ENCODE measurements at places on chromosomes 13 and 19.
A peak's percentile ranks its signal among the peaks of the same experiment; 100 is the strongest.

DNA sequence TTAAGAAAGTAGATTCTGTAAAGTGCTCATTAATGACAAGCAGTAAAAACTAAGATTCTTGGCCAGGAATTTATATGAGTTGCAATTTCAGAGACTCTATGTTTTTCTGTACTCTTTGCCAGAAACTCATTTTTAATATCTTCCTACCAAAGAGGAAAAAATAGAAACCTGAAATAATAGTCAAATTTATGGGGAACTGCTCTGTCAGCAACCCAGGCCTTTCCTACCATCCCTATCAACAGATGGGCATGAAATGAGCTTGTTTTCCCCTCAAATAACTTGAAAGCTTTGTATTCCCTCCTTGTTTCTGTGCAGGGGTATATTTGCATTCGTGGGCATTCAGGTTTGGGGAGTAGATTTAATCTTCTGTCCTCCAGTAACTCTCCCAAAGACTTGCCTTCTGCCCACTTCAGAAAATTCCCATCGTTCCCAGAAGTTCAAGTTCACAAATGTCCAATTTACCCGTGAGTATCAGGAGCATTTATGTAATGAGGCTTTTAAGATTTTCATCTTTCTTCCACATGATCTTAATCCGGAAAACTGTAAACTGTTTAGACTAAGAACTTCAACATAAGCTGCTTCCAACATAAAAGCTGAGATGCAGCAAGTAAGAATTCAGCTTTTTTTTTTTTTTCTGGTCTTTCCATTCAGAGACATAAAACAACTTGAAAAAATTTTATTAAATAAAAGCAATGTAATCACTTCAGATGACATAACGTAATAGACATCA lies 363.1 kb downstream of the EFNB2 start:
- DNase-seq, result no peak

- no peak for DNase-seq
These were observed 35.9 kb downstream of the OXGR1 start for GRCh38 chr13:96958286-96958891.

- DNase-seq, result no peak
These were observed 73.5 kb upstream of the IRS2 start for GRCh38 chr13:109859898-109860297.

DNA sequence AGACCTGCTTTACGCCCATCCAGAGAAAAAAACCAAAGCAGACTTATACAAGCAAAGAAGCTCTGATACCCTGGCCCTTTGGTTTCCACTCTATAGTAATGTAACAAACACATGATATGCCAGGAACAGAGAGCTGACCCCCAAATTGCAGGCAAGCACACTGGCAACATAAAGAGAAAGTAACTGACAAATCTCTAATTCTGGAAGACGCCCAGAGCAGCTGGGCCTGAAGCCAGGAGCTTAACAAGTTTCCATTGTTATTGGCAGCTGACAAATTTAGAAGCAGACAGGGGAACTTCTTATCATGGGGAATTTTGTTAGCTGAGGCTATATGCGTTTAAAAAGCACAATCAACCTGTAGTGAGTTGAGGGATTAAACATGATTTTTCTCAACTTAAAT lies 158.0 kb downstream of the DLEU7 start:
- DNase-seq, result peak; percentile 86

DNA sequence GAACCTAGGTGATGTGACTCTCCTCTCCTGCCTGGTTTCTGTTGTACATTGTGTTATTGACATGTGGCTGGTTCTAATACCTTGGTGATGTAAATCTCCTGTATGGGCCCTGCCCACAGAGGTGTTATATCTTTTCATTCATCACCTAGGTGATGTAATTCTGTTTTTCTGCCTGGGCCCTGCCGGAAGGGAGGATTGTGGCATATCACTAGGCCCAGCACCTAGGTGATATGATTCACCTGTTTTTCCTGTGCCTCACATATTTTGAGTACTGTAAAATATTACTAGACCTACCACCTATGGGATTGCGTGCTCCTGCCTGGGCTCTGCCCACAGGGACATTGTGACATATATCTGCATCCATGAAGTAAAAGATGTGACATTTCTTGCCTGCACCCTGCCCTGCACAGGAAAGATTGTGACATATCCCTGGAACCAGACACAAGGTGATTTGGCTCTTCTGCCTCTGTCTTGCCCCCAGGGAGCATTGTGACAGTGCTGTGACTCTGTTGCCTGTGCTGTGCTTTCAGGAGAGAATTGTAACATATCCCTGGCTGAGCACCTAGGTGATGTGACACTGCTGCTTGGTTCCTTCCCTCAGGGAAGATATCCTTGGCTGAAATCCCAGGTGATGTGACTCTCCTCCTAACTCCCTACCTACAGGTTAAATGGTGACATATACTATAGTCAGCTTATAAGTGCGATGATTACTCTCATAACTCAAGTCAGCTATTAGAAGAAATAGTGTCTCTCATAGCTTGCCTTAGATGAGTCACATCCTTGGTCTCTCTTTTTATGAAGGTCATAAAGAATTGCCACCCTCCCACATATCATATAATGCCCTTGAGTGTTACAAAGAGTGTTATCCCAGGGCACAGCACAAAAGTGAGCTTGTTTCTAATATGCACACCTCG lies 13.3 kb upstream of the ZNF681 start:
- DNase-seq, result peak; percentile 21

DNA sequence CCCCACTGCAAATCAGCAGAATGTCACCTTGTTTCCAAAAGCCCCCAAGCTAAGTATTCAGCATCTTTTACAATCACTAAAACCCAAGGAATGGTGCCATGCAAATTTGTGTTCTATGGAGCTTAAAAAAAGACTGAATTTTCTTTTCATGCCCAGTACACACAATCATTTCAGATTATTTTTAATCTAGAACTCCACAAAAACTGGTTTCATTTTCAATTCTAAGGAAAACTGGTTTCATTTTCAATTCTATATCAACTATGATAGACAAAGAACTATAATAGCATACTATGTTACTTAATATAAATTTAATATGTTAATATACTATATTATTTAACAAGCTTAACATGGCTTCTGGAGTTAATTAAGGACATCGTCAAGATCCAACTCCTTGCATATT lies 88.4 kb upstream of the DOCK9 start:
- no peak for DNase-seq

DNA sequence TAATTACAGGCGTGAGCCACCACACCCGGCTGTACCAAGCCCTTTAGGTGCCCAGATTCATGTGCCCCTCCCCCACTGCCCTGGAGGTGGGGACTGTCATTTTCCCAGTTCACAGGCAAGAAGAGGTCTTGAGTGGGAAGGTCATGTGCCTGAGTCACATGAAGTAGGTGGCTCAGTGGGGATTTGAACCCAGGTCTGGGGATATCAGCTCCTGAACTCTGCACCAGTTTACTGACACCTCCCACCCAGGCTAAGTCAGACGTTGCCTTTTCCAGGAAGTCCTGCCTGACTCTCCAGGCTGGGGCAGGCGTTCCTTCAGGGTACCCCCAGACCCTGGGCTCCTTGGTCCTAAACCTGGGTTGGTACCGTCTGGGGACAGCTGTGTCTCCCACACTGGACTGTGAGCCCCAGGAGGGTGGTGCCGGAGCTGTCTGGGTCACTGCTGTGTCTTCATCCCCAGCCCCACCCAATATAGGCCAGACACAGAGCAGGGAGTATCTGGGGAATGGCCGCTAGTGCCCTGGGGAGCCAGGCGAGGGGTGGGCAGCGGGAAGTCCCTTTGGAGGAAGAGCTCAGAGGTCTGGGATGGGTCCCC lies 8.6 kb downstream of the VASP start:
- no peak for DNase-seq

- DNase-seq, result no peak
These were observed 26.9 kb downstream of the CDK8 start for GRCh38 chr13:26280822-26281221.

DNA sequence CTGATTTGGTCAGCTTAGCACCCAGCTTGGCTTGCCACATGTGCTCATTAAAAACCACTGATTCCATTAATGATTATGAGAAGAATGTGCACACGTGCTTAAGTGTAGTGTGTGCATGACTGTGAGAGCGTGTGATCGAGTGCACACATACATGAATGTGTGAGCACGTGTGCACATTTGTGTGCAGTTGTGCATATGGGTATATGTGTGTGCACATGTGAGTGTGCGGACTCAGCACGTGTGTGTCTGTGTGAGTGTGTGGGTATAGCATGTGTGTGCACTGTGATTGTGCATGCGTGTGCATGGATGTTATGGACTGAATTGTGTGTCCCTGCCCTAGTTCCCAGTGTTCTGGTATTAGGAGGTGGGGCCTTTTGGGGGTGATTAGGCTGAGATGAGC lies 202.1 kb upstream of the ZNF536 start:
- no peak for DNase-seq

DNA sequence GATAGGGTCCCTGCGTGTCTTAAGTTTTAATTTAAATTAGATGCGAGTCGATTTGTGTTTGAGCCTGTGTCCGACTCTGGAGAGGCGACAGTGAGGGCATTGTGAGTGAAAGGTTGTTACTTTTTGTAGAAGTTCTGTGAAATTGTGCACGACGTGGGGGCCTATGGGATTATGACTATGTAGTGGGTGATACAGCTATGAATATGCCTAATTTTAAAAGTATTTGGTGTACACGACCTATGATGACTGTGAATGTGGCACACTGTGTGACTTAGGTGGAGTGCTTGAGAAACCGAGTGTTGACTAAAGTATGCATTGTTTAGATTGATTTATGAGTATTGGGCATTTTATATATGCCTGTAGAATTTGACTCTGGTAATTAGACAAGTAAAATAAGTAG lies 646 bp downstream of the ZNF567 start:
- no peak for DNase-seq

DNA sequence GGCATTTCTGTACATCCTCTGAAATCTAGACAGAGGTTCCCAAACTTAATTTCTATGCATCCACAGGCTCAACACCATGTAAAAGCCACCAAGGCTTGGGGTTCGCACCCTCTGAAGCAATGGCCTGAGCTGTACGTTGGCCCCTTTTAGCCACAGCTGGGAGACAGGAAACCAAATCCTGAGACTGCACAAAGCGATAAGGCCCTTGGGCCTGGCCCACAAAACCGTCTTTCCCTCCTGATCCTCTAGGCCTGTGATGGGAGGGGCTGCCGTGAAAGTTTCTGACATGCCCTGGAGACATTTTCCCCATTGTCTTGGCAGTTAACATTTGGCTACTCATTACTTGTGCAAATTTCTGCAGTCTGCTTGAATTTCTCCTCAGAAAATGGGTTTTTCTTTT lies 766.4 kb downstream of the GPC5 start:
- DNase-seq, result no peak

DNA sequence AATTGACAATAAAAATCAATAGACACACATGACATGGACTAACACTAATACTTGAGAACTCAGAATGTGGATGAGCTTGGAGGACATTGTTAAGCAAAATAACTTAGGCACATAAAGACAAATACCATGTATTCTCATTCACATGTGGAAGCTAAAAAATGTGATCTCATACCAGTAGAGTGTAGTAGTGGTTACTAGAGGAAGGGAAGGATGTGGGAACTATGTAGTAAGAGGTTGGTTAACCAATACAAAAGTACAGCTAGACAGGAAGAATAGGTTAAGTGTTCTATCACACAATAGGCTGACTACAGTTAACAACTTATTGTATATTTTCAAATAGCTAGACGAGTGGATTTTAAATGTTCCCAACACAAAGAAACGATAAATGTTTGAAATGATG lies 415.8 kb upstream of the KLF12 start:
- no peak for DNase-seq

DNA sequence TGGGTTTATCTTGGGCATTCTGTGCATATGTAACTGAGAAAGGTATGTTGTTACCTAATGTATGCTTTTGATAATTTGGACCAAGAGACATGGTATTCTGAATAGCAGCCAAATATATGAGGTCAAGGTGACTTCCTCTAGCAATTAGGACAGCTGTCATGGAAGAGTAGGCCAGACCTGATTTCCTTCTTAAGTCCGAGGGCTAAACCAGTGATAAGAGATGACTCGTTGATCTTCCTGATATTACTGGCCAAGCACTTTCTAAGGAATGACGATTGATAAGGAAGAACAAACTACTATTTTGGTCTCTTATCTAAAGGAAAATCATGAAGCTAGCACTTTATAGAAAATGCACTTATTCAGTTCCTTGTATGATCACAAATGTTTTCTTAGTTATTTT lies 42.7 kb downstream of the ARHGAP35 start:
- no peak for DNase-seq

GRCh38 chr19:20470345-20471135 lies 95.0 kb downstream of the ZNF737 start:
- no peak for DNase-seq

GRCh38 chr19:7916103-7916954 lies 1.7 kb downstream of the TGFBR3L start:
- no peak for DNase-seq

DNA sequence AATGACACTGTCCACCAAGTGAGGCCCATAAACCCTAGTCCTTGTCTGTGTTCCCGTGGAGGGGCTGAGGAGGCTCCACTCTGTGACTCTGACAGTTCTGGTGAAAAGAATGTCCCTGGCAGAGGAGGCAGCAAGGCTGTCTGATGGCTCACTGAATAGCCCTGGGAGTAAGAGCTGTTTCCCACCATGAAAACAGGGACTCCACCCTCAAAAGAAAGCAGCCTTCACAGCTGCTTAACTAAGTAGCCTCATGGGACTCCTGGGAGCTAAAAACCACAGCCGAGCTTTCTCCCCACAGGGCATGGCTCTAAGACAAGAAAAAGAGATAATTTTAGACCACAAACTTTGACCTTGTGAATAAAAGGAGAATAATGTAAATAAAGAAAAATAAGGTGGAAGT lies 135.1 kb upstream of the FRY start:
- peak; percentile 68 for DNase-seq

DNA sequence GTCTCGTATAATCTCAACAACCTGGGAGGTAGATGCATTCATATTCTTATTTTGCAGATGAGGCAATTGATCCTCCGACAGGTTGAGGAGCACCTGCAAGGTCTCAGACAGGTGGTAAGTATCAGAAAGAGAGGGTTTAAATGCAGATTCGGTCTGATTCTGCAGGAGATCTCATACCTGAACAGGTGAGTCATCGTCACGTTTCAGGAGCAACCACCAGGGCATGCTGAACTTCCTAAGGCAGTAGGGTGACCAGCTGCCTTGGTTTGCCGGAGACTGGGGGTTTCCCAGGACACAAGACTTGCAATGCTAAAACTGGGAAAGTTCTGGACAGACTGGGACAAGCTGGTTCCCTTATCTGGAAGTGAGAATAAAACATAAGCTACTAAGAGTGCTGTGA lies 68.8 kb upstream of the TSHZ3 start:
- no peak for DNase-seq
